ENCODE measurements at places on chromosomes 5 and 9.

GRCh38 chr9:91825866-91826265 is 124.2 kb downstream of the ROR2 start:
- no peak for DNase-seq

DNA sequence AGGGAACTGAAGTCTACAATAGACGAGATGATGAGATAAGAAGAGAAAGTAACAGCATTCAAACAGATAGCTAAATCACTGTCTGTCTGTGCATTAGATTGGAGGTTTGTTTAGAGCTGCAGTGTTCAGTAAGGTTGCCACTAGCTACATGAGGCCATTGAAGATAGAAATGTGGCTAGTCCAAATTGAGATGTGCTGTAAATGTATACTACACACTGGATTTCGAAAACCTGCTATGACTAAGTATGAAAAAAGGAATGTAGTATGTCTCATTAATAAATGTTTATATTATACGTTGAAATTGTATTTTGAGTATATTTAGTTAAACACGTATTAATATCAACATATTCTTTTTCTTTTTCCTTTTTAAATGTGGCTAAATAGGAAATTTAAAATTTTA is 142.1 kb downstream of the XRCC4 start:
- DNase-seq: no peak

- DNase-seq: no peak
These were observed 9.8 kb downstream of the OCLN start for GRCh38 chr5:69502367-69502766.

- no peak for DNase-seq
These were observed 680.8 kb upstream of the SEMA6A start for GRCh38 chr5:117255211-117256027.

GRCh38 chr5:93569300-93570160 is 11.5 kb downstream of the NR2F1-AS1 start:
- DNase-seq: no peak

DNA sequence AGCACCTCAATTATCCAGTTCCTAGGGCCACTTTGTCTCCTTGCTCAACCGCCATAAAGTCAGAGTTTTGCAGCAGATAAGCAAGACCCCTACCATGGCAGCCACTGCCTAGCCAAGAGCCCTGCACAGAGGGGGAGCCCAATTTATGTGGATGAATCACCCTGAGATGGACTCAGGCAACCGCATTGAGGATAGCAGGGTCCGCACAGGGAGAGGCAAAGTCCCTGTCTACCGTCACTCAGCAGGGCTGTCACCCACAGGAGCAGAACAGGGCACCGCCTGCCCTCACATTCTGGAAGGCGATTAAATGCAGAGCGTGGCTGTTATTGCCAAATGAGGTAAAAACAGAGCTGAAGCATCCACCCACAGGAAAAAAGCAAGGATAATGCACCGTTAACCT is 1.7 kb downstream of the FBP2 start:
- no peak for DNase-seq
